Breast epithelium (tissue), 4 donors: ENCODE measurements at places on chromosomes 5 and 9. TPM values are rescaled to one million over a fixed set of nuclear protein-coding genes. Genes with fewer than 3 reads are reported as not detected.
A peak's percentile ranks its signal among the peaks of the same experiment; 100 is the strongest.

GRCh38 chr9:30970812-30971211, 1413.6 kb upstream of the ACO1 start:
- no peak for DNase-seq
- H3K27ac ChIP-seq: no peak overlapping the region
- no peaks in the 10 kb centered on the region for H3K27me3 ChIP-seq
- H3K36me3 ChIP-seq: no peaks in the 10 kb centered on the region
- no peaks in the 10 kb centered on the region for H3K4me1 ChIP-seq
- H3K4me3 ChIP-seq: no peak overlapping the region

- no peaks in the 10 kb centered on the region for H3K36me3 ChIP-seq
- H3K4me3 ChIP-seq: no peak overlapping the region
- no peaks in the 10 kb centered on the region for H3K4me1 ChIP-seq
- no peak for DNase-seq
- no peak overlapping the region for H3K27ac ChIP-seq
These were observed 69.8 kb downstream of the YIPF5 start for GRCh38 chr5:144100702-144101101.

DNA sequence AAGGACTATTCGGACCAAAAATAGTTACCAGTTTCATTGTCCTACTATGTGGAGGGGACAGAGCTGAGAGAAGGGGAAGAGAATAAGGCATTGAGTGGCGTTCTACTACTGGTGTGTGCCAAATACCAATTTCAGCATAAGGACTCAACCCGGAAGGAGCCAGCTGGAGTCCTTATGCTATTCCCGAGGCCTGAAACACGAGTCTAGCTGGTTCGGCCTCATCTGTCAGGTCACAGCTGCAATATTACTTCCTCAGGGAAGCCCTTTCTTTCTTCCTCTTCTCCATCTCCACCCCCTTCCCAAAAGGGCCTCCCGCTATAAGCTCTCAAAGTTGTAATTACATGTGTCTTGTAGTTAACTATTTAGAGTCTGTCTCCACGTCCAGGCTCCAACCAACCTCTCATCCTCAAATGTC, 20.5 kb upstream of the FER start:
- peak overlapping the region; percentile 92 for H3K27ac ChIP-seq
- H3K36me3 ChIP-seq: no peaks in the 10 kb centered on the region
- DNase-seq: peak; percentile 38
- H3K4me1 ChIP-seq: no peaks in the 10 kb centered on the region

GRCh38 chr9:127353882-127354281, 43.1 kb upstream of the SLC2A8 start:
- no peak for DNase-seq
- H3K27me3 ChIP-seq: no peaks in the 10 kb centered on the region
- no peaks in the 10 kb centered on the region for H3K4me1 ChIP-seq
- no peak overlapping the region for H3K27ac ChIP-seq
- no peaks in the 10 kb centered on the region for H3K36me3 ChIP-seq
- no peak overlapping the region for H3K4me3 ChIP-seq

DNA sequence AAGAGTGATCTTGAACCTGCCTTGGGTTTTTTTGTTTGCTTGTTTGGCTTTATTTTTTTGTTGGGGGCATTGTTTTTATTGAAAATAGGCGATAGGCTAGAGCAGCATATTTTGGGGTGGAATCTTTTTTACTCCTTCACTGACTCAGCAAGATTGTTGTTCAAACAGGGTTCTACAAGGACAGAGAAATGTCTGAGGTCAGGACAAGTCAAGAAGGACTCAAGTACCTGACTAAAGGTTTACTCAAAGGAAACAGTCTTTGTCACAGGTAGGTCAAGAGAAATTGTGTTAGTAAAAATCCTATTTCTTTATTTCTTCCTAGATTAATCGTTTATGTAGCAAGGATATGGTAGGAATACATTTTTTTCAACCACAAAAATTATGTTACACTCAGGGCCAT, 1564.0 kb upstream of the CDH9 start:
- H3K27me3 ChIP-seq: no peaks in the 10 kb centered on the region
- H3K36me3 ChIP-seq: no peaks in the 10 kb centered on the region
- no peaks in the 10 kb centered on the region for H3K4me1 ChIP-seq
- DNase-seq: no peak
- H3K27ac ChIP-seq: no peak overlapping the region

DNA sequence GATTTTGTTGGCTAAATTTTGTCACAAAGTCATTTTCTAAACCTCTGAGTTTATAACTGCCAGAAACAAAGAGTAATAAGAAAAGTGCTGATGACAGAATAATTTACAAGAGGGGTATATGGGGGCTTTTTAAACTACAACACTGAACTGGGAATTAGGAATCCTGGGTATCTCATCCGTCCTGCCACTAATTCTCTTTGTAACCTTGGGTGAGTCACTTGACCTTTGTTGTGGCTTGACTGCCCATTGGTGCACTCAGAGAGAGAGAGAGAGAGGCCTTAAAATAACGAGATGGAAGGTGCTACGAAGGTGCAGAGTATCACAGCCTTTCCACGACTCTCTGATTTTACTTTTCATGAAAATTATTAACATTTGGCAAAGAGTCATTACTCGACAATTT, 130.3 kb upstream of the CNTLN start:
- no peaks in the 10 kb centered on the region for H3K27me3 ChIP-seq
- no peak overlapping the region for H3K4me3 ChIP-seq
- no peaks in the 10 kb centered on the region for H3K36me3 ChIP-seq
- no peaks in the 10 kb centered on the region for H3K4me1 ChIP-seq

- no peaks in the 10 kb centered on the region for H3K4me1 ChIP-seq
- no peak overlapping the region for H3K4me3 ChIP-seq
- H3K27me3 ChIP-seq: no peaks in the 10 kb centered on the region
- no peaks in the 10 kb centered on the region for H3K36me3 ChIP-seq
- DNase-seq: no peak
These were observed 152.7 kb downstream of the ATP10B start for GRCh38 chr5:160699301-160699700.

DNA sequence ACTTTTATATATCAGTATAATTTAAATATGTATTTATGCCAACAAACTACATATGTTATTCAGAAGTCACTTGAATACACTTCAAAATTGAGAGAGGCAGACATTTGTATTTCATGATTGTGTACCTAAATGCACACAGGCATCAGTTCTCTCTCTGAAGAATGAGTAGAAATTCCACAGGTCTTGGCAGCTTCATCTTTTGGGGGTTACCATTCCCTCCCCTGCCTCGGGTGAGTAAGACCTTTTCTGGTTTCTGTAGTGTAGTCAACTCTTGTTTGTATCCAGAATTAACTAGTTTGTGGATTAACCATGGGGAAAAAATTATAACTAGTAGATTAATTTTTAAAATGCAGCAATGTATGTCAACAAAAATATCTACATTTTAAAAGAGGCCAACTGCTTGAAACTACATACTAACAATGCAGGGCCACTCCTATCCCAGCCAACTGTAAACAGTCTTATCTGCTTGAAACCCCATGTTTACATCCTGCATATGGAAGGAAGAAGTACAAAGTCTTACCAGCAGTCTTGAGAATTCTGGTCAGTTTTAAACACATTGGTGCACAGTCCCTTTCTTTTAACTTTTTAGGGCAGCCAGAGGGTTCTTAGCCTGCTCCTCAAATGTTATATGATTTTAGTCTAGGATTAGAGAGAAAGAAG, 339.6 kb upstream of the KIF2A start:
- H3K27me3 ChIP-seq: no peaks in the 10 kb centered on the region
- H3K4me3 ChIP-seq: no peak overlapping the region
- H3K27ac ChIP-seq: no peak overlapping the region
- H3K4me1 ChIP-seq: no peaks in the 10 kb centered on the region
- H3K36me3 ChIP-seq: no peaks in the 10 kb centered on the region

GRCh38 chr9:20364959-20365358, 257.3 kb downstream of the MLLT3 start:
- no peaks in the 10 kb centered on the region for H3K36me3 ChIP-seq
- no peak for DNase-seq
- no peaks in the 10 kb centered on the region for H3K4me1 ChIP-seq
- no peak overlapping the region for H3K4me3 ChIP-seq
- H3K27ac ChIP-seq: no peak overlapping the region

- H3K27me3 ChIP-seq: no peaks in the 10 kb centered on the region
- no peak overlapping the region for H3K4me3 ChIP-seq
- H3K4me1 ChIP-seq: no peaks in the 10 kb centered on the region
- no peaks in the 10 kb centered on the region for H3K36me3 ChIP-seq
These were observed 85.9 kb downstream of the OSMR start for GRCh38 chr5:38931731-38932130.

DNA sequence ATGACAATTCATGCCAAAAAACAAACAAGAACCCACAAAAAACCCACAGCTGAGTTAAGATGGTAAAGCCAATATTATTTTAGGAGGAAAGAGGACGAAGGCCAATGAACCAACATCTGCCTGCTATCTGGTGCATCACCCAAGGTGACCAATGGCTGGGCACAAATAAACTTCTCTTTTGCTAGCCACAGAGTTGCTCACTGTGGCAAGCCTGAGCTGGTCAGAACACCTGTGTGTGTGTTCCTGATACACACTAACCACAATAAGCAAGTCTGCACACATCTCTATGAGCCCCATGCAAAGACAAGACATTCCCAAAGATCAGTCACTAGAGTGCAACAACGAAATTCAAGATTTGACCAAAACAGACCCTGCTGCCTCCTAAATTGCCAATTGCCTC, 63.1 kb downstream of the RNF38 start:
- no peaks in the 10 kb centered on the region for H3K27me3 ChIP-seq
- H3K36me3 ChIP-seq: no peaks in the 10 kb centered on the region
- no peak overlapping the region for H3K27ac ChIP-seq
- H3K4me1 ChIP-seq: no peaks in the 10 kb centered on the region

GRCh38 chr9:137095664-137096517, 9.1 kb downstream of the MAN1B1 start:
- DNase-seq: no peak
- H3K4me3 ChIP-seq: no peak overlapping the region
- no peak overlapping the region for H3K27ac ChIP-seq
- H3K36me3 ChIP-seq: peaks cover 6% of the 10 kb centered on the region
- no peaks in the 10 kb centered on the region for H3K27me3 ChIP-seq

DNA sequence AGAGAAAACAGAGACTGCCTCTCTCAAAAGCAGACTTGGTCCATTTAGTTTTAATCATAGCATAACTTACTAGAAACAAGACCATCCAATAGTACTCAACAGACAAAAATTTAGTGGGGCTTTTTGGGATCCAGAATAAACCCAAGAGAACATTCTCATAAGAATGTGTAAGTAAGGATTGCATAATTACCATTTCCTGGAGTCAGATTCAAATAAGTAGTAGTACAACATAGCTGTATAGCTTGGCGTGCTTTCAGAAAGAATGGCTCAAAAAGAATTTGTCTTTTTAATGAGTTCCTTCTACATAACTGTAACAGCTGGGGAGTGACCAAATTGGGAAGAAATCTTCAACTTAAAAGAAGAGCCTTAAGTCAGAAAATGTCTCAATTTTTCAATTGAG, 145.4 kb downstream of the DENND1A start:
- no peaks in the 10 kb centered on the region for H3K4me1 ChIP-seq
- DNase-seq: no peak
- no peaks in the 10 kb centered on the region for H3K36me3 ChIP-seq
- H3K27ac ChIP-seq: no peak overlapping the region
- H3K27me3 ChIP-seq: no peaks in the 10 kb centered on the region

DNA sequence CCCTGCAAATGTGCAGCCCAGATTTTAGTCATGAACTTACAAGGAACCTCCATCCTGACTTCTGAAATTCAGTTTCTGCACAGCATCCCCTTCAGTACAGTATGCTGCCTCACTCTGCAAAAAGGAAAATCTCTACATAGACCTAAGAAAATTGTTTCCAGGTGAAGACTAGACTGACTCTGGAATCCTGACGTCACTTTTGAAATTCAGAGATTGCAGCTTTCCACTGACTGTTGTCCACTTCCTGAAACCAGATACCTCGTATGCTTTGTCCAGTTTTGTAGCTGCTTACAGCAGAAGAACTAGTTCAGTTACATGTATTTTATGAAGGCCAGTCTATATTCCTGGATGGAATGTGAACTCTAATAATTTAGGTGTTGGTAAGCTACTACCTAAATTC, 629.3 kb upstream of the ST8SIA4 start:
- H3K4me1 ChIP-seq: no peaks in the 10 kb centered on the region
- no peaks in the 10 kb centered on the region for H3K36me3 ChIP-seq
- DNase-seq: no peak

DNA sequence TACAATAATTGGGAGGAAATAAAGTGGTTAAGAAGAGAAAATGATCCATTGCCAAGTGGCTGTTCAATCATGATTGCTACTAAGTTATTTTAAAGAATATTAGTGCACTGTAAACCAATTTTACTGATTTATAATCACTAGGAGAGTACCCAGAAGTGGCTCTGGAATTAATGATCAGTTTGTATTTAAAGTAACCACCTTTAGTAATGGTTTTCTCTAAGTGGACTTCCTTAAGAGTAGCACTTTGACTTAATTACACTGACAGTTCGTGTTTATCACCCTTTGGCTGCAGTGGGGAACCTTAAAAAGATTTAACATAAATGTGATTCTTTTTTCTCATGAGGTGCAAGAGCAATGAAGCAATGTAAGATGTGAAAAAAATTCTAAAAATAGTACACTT, 310.8 kb downstream of the CDH12 start:
- H3K4me1 ChIP-seq: no peaks in the 10 kb centered on the region
- H3K4me3 ChIP-seq: no peak overlapping the region
- DNase-seq: no peak
- no peaks in the 10 kb centered on the region for H3K36me3 ChIP-seq

GRCh38 chr5:122723606-122724352, 51.1 kb upstream of the SNX2 start:
- no peaks in the 10 kb centered on the region for H3K27me3 ChIP-seq
- H3K4me3 ChIP-seq: no peak overlapping the region
- H3K4me1 ChIP-seq: no peaks in the 10 kb centered on the region

DNA sequence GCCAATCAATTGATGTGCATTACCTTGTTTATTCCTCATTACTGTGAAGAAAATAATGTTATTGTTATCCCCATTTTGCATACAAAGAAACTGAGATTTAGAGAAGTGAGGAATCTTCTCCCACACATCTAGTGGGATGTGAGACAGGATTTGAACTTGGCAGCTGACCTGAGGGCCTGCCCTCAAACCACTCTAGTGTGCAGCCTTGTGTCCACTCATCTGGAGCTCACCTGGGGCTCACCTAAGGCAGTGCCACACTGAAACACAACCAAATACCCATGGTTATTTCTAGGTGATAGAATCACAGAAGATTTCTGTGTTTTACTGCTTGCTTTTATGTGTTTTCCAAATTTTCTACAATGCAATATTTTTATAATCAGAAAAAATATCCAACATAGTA, 94.7 kb upstream of the SAP30L start:
- DNase-seq: no peak
- no peaks in the 10 kb centered on the region for H3K36me3 ChIP-seq

GRCh38 chr5:40480392-40480791, 199.3 kb upstream of the PTGER4 start:
- H3K27me3 ChIP-seq: no peaks in the 10 kb centered on the region
- no peak overlapping the region for H3K27ac ChIP-seq
- H3K36me3 ChIP-seq: no peaks in the 10 kb centered on the region
- H3K4me3 ChIP-seq: no peak overlapping the region
- no peak for DNase-seq

- no peak for DNase-seq
- H3K27ac ChIP-seq: no peak overlapping the region
- H3K27me3 ChIP-seq: no peaks in the 10 kb centered on the region
- no peaks in the 10 kb centered on the region for H3K4me1 ChIP-seq
- no peaks in the 10 kb centered on the region for H3K36me3 ChIP-seq
These were observed 33.6 kb downstream of the LRRTM2 start for GRCh38 chr5:138841531-138841930.

Gene AUH
- total RNA-seq: 50.8 TPM

Gene UHRF2
- 95.6 TPM for total RNA-seq

Gene FOXD4
- total RNA-seq: 0.33 TPM

Gene IER5L
- 18.4 TPM for total RNA-seq

Gene LCN9
- not detected for total RNA-seq

Gene GKAP1
- total RNA-seq: 13.3 TPM

Gene HMMR
- total RNA-seq: 0.15 TPM

Gene HAND1
- not detected for total RNA-seq

Gene TRIM36
- total RNA-seq: 7.2 TPM

Gene GARNL3
- 13.4 TPM for total RNA-seq
